Hematopoietic multipotent progenitor cell treated with erythropoietin and hydrocortisone succinate and interleukin-3 and kit ligand, for 4 days (in vitro differentiated cells): ENCODE measurements at places on chromosomes 6 and 20.

DNA sequence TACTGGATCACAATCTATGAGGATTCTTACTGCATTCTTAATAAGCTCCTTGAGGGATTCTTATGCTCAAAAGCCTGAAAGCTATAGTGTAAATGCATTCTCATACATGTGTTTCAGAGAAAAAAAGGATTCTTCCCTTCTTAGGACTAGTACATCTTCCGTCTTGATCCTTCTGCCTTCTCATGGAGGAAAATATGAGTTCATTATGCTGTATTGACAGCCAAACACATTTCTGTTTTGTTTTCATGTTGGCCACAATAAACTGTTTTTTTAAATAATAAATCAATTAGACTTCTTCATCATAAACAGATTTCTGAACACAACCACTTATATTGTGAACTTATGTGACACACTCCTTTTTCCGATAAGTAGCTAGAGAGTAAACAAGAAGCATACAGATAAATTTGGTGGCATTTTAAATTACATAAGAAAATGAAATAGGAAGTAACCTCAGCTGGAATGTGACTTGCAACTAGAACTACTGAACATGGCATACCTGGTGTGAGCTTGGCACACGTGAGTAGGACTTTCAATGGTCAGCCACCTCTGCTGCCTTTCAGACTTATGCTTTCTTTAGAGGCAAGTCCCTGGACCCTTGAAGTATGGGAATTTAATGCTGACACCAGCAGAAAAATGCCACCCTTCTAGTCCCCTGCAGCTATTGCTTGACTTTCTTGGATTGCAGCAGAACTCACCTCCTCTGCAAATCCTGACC, 350.4 kb downstream of the BCKDHB start:
- DNase-seq, result no peak

GRCh38 chr20:2751878-2752566, 48.4 kb downstream of the CPXM1 start:
- peak; percentile 56 for DNase-seq

DNA sequence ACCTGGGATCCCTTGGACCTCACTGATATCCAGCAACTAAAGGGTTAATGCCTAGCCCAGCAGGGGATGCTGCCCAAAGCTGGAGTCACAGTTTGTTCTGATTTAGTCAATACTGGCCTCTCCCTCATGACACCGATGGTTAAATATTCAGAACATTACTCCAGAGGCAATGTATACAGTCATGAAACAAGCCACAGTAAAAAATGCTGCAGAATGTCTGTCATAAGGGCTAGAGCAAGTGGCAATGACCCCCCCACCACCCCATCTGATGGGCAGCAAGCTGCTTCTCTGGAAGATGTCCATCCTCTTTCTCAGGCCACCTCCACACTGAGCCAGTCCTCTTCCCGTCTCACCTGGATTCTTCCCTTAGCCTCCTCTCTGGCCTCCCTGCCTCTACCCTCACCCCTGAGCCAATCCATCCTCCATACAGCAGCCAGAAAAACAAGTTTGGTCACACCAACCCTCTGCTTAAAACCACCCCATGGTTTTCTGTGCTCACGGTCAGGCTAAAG, 99.0 kb upstream of the KCNG1 start:
- DNase-seq, result no peak

DNA sequence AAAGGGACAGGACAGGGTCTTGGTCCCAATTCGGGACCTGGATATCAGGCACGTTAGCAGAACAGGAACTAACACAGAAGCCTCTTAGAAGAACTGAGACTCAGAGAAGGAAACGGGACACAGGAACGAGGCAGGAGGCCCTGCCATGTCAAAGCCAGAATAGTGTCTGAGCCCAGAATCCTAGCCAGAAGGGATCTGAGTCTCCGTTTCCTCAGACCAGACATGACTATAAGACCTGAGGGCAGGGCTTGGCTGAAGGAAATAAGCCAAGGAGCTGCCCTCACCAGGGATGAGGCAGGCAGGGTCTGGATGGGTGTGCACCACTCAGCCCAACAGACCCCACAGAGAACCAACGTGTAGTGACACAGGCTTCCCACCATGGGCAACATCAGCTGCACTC, 40.3 kb downstream of the TRERF1 start:
- no peak for DNase-seq

GRCh38 chr6:48087448-48087847, 23.5 kb downstream of the PTCHD4 start:
- DNase-seq, result peak; percentile 37

GRCh38 chr6:127811900-127812570, 88.8 kb downstream of the THEMIS start:
- DNase-seq, result no peak

DNA sequence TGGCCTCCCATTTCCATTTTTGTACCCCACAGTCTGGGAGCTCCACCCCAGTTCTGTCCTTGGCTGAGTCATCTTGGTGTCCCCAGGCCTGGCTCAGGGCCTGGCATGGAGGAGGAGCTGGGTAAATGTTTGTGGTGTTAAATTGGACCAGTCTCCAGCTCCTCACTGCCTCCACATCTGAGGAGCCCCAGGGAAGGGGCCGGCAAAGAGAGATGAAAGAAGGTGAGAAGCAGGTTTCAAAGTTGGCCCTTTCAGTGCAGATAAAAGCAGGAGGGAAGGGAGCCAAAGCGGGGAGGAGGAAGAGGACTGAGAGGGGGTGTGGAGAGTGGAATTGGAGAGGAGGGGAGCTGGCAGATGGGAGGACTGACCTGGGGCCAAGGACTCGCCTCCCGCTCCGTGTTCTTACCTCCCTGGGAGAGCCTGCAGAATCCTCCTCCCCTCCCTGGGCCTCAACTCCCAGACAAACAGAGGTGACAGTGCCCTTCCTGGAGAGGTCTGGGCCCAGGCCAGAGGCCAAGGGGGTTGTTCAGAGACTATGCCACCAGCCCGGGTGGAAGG, 89.0 kb downstream of the CD40 start:
- DNase-seq, result peak; percentile 32

GRCh38 chr20:63829603-63829944, 1.5 kb downstream of the ZBTB46 start:
- DNase-seq, result no peak

DNA sequence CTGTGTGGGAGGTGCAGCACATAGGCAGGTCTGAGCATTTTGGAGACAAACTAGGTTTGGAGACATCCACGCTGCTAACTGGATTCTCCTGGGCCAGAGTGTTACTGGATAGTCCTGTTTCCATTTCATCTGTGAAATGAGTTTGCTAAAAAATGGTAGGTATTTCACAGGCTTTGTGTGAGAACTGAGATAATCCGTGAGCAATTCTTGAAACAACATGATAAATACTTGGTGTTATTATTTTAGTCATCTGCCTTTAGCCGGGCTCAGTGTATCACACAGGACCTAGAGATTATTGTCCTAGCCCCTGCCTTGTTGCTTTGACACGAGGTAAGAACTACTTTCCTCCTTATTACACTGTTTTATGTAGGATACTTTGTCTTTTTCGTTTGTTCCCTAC, 63.0 kb downstream of the PRR18 start:
- DNase-seq, result no peak

DNA sequence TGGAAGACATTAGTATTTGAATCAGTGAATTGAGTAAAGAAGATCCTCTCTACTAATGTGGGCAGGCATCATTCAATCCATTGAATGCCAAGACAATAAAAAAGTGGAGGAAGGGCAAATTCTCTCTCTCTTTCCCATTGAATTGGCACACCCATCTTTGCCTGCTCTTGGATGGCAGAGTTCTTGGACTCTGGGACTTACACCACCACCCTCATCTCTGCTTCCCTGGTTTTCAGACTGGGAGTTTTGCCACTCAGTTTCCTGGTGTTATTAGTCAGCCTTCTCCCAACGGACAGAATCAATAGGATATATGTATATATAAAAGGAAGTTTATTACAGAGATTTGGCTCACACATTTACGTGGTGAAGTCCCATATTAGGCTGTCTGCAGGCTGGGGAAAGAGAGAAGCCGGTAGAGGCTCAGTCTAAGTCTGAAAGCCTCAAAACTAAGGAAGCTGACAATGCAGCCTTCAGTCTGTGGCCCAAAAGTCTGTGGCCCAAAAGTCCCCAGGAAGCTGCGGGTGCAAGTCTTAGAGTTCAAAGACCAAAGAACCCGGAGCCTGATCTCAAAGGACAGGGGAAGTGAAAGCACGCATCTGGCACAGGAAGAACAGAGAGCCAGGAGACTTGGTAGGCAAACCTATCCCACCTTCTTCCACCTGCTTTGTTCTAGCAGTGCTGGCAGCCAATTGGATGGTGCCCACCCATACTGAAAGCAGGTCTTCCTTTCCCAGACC, 64.4 kb downstream of the SMPDL3A start:
- DNase-seq, result no peak

DNA sequence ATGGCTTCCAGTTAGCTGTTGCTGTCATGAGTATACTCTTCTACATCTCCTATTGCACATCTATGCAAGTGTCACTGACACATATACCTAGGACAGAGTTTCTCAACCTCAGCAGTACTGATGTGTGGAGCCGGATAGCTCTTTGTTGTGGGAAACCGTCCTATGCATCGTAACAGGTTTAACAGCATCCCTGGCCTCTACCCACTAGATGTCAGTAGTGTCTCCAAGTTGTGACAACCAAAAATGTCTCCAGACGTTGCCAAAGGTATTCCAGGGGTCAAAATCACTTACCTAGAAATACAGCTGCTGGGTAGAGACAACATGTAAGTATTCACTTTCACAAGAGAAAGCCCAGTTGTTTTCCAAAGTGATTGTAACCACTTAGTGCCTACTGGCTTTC, 637.6 kb downstream of the RNF144B start:
- DNase-seq, result peak; percentile 36

DNA sequence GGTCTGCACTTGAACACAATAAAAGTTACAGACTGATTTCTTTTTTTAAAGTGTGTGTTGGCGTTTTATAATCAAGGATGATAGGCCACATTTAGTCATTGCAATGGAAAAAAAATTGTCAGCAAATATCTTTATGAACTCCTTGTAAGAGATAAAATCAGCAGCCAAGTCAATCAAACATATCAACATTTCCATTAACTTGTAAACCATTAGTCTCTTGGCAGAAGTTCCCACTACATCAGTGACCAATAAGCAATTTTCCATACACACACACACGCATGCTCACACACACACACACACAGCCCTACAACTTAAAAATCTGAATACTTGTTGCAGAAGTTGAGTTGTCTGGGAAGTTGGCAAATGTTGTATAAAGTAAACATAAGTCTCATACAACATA, 315.9 kb upstream of the KCNQ5 start:
- DNase-seq, result no peak

GRCh38 chr6:156519940-156520339, 257.2 kb upstream of the ARID1B start:
- DNase-seq, result no peak

DNA sequence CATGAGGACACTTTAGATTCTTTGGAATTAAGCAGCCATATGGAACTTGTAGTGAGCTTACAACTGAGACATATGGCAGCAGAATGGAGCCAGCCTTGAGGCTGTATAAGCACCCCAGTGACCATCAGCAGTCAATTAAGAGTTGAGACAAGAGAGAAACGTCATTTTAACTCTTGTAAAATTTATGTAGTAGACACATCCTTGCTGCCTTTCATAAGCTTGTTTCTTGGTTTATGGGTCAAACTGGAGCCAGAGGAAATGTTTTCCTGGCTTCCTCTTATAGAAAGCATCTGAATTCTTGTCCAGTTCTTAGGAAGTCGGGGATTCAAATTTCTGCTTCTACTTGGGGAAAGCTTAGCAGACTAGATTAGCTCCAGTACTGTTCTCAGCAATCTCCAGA, 745.1 kb upstream of the MARCKS start:
- no peak for DNase-seq

DNA sequence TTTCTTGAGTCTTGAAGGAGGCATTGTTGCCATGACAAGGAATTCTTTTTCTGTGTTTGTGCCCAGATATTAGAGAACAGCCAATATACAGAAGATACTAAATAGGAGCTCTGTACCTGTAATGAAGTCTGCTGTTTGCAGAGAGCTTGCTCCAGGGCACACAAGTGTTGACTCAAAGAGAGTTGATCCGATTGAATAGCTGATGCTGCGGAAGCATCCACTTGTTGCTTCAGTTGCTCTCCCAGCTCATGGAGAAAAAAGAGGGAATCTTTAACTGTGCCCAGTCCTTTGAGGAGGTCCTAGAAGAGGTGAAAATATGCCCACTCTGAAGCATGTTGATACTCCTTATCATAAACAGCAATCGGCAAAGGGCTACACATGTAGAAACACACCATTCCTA, 411.4 kb downstream of the ESR1 start:
- no peak for DNase-seq

DNA sequence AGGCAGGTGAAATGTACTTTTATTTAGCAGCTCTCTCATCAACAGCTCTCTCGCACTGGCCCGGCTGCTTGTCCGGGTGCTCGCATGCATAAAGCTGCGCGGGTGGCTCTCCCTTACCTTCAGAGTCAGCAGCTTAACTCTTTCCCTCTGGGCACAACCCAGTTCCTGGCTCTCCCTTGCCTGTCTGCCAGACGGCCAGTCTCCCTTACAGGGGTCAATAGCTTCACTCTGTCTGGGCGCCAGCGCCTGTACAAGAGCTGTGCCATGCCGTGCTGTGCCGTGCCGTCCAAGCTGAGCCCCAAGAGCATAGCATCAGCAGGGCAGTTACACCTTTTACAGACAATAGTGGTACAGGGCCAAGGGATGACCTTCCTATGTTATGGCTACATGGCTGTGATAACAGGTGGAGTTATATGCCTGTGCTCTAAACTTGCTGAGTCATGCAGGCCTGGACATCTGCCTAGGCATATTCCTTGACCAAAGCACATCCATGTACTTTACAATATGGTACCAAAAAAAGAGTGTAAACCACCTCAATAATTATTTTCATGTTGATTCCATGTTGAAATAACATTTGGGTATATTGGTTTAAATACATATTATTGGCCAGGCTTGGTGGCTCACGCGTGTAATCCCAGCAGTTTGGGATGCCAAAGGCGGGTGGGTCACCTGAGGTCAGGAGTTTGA, 47.9 kb downstream of the BLTP3A start:
- DNase-seq, result no peak

DNA sequence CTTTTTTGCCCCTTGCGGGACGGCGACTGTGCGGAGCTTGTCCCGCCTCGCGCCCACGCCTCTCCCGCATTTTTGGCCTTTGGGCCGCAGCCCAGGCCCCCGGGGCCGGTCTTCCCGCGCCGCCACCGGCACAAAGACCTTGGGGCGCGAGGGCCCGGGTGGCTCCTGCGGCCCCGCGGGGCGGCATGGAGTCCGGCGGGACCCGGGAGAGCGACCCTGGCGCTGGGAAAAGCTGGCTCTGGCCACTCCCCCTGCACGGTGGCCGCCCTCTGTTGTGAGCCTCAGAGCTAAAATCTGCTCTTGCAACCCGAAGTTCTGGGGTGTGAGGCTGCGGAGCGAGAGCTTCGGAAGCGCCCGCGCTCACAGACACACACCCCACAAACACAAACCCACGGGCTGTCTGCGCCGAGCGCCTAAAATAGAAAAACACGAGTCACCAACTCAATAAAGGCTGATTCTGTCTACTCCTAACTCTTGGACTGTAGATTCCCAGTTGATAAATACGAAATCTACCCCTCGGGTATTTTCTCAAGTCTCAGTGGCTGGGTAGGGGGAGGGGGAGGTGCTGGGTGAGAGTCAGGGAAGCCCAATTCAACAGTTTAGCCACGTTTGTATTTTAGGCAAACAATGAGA, 496 bp upstream of the BEND3 start:
- peak; percentile 66 for DNase-seq
